A549 treated with RU486 at 1 μM for 4 hours (cell line): ENCODE measurements at places on chromosomes 4 and X. TPM values are rescaled to one million over a fixed set of nuclear protein-coding genes. Genes with fewer than 3 reads are reported as not detected.

The GRPR gene
- total RNA-seq = 0.09 TPM in 2 of 5 replicates, not detected in the others

The NOX1 gene
- 0.07 to 0.12 TPM in 2 of 5 replicates, not detected in the others for total RNA-seq

The OTC gene
- total RNA-seq = not detected in 5 replicates

The H2BW2 gene
- not detected in 5 replicates for total RNA-seq

The MTMR8 gene
- total RNA-seq = 0.38 to 1.2 TPM (median 0.76 TPM) in 5 replicates

The APEX2 gene
- 27.0 to 37.0 TPM (median 34.5 TPM) in 5 replicates for total RNA-seq

The TCEAL8 gene
- total RNA-seq = 16.9 to 41.0 TPM (median 30.2 TPM) in 5 replicates

The TMEM131L gene
- total RNA-seq = 4.1 to 6.2 TPM (median 5.3 TPM) in 5 replicates

The TLR10 gene
- total RNA-seq = 0.05 to 0.06 TPM (median 0.05 TPM) in 3 of 5 replicates, not detected in the others

The RPS6KA6 gene
- total RNA-seq = 3.1 to 6.9 TPM (median 6.1 TPM) in 5 replicates

The FAM114A1 gene
- 21.9 to 42.4 TPM (median 31.8 TPM) in 5 replicates for total RNA-seq
